CD8-positive, alpha-beta memory T cell (primary cell): ENCODE measurements at places on chromosomes 2 and 18.

- DNase-seq = no peak
Observed at GRCh38 chr2:150644298-150645067, 157.0 kb upstream of the RND3 start.

DNA sequence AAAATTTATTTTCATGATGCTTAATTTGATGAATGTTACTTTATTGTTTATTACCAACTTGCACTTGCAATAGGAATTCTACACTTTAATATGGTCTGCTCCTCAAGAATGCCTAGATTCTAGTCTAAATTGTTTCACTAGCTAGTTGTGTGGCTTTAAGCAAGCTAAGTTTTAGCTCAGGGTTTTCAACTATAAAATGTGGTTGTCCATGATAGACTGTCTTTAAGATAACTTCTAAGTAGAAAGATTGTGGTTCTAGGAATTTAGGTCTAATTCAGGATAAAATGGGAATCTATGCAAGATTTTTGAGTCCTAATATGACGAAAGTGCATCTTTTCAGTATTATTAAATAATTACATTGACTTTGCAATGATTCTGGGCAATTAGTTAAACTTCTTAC, 294.0 kb downstream of the PLCL1 start:
- no peak for DNase-seq

GRCh38 chr2:190512539-190513095, 21.9 kb downstream of the NEMP2 start:
- no peak for DNase-seq

DNA sequence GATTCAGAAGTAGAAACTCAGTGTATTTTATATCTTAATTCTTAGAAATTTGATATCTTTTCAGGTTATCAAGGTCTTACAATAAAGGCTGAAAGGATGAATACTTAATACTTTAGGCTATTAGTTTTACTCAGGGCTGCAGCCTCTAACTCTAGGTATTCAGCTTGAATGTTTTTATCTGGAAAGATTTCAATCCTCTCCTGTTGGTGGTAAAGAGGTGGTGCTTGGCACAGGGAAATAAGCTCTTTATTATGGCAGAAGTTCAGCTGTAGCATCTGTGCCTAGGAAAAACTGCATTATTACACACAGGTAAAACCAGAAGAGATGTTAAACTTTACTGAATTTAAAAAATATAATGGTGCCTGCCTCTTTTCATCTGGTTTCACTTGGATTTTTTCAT, 11.1 kb downstream of the ACVR2A start:
- DNase-seq = no peak

- DNase-seq = no peak
Observed at GRCh38 chr2:30583204-30583749, 136.2 kb downstream of the LCLAT1 start.

- no peak for DNase-seq
Observed at GRCh38 chr2:207514451-207514850, 15.3 kb upstream of the CREB1 start.

- no peak for DNase-seq
Observed at GRCh38 chr2:30445266-30445821, 1.7 kb upstream of the LCLAT1 start.

DNA sequence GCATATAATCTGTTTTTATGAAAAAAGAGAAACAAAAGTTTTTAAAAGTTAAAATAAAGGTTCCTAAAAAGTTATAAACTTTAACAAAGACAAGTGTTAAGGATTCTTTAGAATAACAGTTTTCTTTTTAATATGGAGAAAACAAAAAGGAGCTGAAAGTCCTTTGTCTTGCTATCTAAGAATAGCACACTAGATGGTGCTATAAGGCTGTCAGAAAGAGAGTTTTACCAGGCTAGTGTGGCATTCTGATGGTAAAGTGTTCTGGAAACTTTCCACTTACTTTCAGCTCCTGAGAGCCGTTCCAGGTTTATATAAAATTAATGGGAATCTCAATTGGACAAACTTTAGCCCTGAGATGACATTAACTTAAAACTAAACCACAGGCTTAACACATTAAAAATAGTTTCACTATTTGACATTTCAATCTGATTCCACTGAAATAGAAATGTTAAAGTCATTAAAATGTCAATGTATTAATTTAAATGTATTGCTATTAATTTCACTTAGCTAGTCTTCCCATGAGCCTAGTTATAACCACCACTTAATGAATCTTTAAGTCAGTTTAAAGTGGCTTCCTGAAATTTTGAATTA, 3.7 kb downstream of the FBXO48 start:
- DNase-seq = no peak

DNA sequence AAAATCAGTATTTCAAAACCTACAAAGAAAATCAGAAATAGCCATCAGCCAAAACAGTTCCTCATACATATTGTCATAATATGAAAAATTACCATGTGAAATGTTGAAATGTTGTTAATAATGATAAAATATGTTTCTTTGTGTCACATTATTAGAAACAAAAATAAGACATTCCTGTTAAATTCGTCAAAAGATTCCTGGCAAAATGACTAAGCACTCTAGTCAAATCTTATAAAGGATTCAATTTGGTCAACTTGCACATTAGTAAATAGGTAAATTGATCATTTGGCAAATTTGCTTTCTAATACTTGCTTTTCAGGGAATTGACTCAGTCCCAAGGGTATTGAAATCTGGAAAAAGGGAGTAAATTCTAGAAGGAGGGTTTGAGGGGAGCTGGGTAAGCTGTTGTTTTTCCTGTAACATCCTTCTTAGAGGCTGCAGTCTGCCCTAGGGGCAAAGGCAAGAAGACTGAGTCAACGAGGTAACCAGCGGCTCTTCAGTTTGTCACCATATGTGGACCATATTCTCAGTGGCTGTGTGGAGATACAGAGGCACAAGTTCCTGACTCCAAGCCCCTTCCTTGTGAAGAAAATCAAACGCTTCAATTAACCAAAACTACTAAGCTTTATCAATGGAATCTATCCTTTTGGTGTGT, 482.3 kb downstream of the TNS1 start:
- DNase-seq = no peak

GRCh38 chr2:70861777-70862625, 26.4 kb upstream of the CD207 start:
- DNase-seq = peak; percentile 63

DNA sequence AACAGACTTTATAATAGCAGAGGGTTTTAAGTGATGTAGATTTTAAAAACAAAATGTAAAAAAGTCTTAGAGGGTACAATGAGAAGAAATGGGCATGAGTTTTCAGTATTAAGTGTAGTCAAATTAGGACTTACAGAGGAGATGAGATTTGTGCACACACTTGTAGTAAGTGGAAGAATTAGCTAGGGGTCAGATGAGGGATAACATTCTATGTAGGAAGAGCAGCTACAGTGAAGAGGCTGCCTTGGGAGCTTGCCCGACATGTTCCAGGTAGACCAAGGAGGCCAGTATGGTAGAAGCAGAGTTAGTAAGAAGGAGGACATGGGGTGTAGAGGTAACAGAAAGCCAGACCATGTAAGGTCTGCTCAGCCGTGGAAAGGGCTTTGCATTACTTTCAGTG, 189.2 kb upstream of the DSEL start:
- DNase-seq = no peak

- no peak for DNase-seq
Observed at GRCh38 chr2:9497017-9497416, 22.7 kb downstream of the IAH1 start.

GRCh38 chr18:78514910-78515670, 464.5 kb upstream of the SALL3 start:
- no peak for DNase-seq

DNA sequence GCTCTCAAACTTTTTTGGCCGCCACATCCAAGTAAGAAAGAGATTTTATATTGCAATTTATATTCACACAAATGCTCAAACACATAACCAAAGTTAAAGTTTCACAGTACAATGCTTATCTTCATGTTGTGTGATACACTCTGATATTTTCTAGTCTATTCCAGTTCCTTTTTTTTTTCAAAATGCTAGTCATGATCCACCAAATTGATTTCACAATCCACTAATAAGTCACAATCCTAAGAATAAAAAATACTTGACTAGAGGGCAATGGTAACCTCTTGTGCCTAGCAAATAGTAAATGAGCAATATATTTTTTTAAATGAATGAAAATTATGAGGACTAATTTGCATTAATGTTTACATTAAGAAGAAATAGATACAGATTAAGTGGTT, 5.8 kb upstream of the PTPN4 start:
- DNase-seq = no peak

DNA sequence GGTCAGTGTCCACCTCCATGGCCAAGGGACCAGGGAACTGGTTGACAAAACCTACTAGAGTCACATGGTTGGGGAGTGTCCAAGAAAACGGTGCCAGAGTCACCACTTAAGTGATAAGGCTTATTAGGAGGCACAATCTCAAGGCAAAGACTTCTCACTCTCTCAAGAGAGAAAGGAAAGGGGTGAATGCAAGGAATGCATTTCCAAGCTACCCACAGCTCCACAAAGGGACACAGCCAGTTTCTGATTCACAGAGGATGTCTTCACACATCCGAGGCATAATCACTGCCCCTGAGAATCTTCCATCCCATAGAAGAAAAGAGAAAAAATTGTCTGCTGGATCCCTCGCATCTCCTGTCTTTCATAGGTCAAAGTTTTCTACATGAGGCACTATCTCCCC, 269.3 kb downstream of the TNS1 start:
- no peak for DNase-seq

DNA sequence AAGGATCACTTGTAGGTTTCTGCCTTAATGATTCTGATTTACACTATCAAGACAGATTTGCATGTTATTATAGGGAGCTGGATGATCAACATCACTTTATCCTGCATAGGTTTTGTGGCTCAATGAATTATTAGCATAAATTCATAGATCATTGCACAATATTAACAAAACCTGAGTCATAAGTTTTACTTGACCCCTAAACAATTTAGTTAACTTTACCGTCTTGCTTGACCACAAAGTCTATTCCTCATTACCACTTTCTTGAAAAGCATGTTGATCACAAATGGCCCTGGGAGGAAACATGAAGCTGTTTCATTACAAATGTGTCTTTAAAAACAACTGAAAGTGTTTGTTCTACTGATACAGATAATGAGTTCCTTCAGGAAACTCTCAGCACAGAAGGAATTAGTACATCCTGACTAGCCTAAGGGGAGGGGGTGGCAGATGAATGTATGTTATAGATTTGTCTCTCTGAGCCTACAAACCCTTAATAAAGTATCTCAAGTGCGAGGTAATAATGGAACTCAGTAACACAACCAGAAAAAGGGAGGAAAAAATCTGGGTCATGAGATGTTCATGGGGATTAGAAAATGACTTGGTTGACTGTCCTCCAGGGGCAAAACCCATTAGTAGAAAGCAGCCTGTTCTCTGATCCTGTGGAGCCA, 303.4 kb downstream of the PIK3C3 start:
- no peak for DNase-seq

DNA sequence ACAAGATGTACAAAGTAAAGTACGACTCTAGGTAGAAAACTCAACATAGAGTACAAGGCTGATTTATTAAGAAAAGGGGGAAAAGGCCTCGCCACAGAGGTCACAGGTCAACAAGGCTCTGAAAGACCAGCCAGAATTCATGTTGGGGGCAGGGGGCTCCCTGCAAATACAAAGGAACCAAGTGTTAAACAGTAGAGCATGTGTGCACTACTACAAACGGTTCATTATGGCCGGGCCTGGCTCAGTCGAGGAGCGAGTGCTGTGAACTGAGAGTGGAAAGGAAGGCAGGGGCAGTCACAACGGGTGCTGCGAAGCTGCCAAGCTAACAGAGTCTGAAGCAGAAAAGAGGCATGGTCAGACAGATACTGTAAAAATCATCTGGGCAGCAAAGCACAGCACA, 77.1 kb downstream of the MBOAT2 start:
- no peak for DNase-seq

GRCh38 chr2:113892004-113892710, 2.3 kb downstream of the ACTR3 start:
- no peak for DNase-seq

GRCh38 chr2:32291746-32292145, 14.0 kb downstream of the YIPF4 start:
- no peak for DNase-seq

DNA sequence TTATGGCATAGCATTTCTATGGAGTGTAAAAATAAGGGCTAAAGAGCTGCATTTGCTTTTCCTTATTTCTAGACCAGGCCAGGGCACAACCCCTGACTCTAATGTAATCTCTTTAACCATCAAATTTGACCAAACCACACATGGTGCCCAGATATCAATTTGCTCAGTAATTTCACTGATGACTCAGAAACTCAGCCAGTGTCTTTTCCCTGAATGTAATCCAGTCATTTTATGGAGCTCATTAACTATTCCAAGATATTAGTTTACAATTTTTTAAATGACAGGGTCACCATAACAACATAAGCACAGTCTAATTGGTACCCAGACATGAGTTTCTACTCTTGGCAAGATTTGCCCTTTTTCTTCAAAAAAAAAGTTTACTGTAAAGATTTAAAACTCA, 270.8 kb upstream of the AGAP1 start:
- DNase-seq = no peak

DNA sequence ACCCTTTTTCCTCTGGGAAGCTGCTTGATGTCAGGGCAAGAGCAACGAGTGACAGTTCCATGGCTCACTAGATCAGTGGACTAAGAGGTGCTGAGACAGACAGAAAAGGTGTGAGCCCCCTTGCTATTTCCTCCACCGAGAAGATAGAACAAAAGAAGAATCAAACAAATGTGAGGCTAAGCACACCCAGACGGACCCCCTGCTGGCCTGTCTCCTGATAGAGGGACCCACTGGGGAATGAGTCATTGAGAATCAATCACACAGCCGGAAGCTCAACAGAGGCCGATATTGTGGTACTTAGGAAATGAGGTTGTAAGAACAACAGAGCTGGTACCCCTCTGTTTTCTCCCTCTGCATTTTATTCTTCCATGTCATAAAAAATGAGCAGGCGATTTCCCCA, 89.8 kb upstream of the TEX51 start:
- no peak for DNase-seq

DNA sequence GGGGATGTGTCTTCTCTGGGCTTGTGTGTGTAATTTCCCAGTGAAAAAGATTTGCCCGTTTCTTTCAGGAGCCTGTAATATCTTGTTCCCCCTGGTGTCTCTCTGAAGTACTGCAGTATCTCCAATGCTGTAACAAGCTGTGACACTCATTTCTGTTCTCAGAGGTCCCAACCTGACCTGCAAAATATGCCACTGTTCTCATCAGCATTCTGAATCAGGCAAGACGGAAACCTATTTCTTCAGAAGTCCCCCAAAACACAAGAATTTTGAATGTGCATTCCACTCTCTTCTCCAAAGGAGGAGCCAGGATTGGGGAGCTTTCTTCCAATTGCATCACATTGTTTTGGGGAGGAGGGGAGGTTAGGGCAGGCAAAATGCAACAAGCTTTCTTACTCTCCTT, 77.0 kb upstream of the CNGA3 start:
- DNase-seq = no peak

DNA sequence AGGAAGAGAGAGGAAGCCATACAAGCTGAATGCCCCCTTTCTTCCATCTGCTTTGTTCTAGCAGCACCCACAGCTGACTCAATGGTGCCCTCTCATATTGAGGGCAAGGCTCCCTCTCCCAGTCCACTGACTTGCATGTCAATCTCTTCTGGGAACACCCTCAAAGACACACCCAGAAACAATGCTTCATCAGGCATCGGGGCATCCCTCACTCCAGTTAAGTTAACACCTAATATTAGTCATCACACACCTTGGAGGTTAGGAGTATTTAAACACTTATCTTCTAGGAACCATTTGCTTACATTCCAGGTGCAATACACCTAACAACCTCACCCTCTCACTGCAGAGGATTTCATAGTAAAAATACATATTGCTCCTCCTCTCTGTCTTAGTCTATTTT, 993.5 kb upstream of the DDX18 start:
- no peak for DNase-seq

- no peak for DNase-seq
Observed at GRCh38 chr2:51903728-51904127, 871.8 kb upstream of the NRXN1 start.

- DNase-seq = no peak
Observed at GRCh38 chr2:42386682-42387081, 25.7 kb upstream of the COX7A2L start.
